ENCODE measurements at places on chromosomes 2 and 18.

DNA sequence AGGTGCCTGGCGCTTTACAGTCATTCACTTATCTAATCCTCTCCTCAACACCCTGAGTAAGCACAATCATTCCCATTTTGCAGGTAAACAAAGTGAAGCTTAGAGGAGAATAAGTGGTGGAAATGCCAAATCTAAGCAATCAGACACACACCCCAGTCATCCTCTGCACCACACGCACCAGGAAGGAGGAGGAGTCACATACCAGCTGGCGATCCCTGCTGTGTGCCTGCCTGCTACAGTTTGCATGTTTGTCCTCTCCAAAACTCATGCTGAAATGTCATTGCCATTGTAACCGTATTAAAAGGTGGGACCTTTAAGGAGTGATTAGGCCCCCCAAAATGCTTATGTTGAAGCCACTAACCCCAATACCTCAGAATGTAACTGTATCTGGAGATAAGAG is 93.7 kb downstream of the LOXHD1 start:
- no peak for DNase-seq

DNA sequence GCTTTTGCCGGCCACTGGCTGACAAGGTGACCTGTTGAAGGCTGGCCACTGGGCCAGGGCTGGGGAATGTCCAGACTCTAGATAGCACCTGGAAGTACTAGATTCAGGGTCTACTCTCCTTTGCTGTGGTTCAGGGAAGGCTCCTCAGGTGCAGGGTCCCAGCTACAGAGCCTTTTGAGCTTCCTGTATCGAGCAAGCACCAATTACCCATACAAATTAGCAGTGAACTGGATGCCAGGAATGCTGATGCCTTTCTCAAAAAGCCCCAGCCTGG is 213.4 kb downstream of the CYP26B1 start:
- no peak for DNase-seq

- peak; percentile 30 for DNase-seq
These were observed 1.7 kb downstream of the TMBIM1 start for GRCh38 chr2:218290316-218291261.

- no peak for DNase-seq
These were observed 619.3 kb downstream of the TRIB2 start for GRCh38 chr2:13335862-13336535.

- no peak for DNase-seq
These were observed 337.9 kb upstream of the ACVR2A start for GRCh38 chr2:147506889-147507288.

DNA sequence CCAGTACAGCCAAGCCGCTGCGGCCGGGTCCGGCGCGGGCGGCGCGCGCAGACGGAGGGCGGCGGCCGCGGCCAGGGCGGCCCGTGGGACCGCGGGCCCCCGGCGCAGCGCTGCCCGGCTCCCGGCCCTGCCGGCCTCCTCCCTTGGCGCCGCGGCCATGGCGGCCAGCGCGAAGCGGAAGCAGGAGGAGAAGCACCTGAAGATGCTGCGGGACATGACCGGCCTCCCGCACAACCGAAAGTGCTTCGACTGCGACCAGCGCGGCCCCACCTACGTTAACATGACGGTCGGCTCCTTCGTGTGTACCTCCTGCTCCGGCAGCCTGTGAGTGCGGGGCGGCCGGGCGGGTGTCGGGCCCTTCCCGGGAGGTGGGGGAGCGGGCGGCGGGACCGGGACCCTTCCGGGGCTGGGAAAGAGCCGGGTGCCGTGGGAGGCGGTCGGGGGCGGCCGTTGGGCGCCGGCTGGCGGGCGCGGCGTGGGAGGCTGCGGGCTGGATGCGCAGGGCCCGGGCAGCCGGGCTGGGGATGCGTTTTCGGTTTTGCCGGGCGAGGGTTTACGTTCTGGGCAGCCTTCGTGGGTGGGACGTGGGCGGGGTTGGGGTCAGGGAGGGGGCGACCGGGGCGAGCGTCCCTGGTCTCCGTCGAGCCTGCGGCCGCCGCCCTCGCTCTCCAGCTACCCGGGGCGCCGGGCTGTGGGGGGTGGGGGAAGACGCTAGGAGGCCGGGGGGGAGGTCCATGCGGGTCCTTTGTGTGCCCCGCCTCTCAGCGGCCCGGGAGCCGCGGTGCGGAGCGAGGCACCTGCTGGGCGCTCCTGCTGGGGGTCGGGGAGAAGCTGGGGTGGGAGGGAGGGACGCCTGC is 537 bp downstream of the AGFG1 start:
- DNase-seq, result peak; percentile 57

DNA sequence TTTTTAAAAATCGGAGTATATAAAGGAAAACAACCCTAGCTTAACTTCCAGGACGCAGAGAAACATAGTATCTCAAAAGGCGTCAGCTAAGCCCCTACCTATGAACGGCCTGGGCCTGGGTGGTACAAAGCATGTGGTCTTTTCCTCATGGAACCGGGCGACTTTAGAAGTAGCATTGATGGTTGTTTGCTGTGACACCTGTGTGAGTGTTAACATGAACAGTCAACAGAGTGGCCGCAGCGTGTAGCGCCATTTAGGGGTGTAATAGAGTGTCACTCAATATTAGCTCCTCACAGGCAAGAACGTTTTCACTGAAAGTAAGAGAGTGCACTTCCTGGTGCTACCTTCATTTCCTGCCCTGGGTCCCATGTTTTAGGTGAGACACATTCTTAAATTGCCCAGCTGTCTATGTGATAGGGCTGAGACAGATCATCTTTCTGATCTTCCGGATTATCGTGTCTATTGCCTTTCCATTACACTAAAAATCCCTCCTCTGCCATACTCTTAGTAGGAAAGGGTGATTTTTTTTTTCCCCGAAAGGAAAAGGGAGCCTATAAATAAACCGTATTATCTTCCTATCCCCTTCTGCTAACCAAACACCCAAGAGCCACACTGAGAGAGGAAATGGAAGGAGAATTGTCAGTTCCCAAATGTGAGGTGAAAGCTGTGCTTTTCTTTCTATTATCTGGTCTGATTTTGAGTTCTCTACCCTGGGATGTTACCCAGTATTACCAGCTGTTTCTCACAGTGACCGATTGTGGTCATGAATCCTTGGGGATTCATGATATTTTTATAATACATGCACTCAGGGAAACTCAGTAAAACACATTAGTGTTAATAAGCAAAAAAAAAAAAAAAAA is 1.3 kb downstream of the GORASP2 start:
- DNase-seq, result peak; percentile 44

DNA sequence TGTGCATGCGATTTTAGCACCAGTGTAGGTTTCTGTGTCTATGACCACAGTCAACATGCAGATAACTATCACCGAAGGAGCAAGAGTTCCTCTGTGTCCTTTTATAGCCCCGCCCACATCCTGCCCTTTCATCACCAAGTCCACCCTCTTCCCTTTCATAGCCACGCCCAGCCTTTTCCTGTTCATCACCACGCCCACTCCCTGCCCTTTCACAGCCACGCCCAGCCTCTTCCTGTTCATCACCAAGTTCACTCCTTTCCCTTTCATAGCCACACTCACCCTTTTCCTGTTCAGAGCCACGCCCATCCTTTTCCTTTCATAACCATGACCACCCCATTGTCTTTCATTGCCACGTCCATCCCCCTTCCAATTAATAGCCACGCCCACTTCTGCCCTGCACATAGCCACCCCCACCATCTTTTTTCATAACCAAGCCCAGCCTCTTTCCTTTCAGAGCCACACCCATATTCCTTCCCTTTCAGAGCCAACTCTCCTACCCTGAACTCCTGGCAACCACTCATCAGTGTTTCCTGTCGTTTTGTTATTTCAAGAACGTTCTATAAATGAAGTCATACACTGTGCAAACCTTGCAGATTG is 273.9 kb downstream of the MYT1L start:
- DNase-seq, result peak; percentile 55

Data from T-helper 2 cell treated with Interferon-gamma antibody and Interleukin-4, amounts not matched to agents 5 μg/mL and 100 μg/mL, for 36 hours (primary cell).